CD4-positive, alpha-beta T cell treated with Interleukin-6 for 4 hours (primary cell): ENCODE measurements at places on chromosomes 2 and 18.

- DNase-seq, result no peak
Observed at GRCh38 chr18:69785466-69785865, 162.2 kb downstream of the CD226 start.

DNA sequence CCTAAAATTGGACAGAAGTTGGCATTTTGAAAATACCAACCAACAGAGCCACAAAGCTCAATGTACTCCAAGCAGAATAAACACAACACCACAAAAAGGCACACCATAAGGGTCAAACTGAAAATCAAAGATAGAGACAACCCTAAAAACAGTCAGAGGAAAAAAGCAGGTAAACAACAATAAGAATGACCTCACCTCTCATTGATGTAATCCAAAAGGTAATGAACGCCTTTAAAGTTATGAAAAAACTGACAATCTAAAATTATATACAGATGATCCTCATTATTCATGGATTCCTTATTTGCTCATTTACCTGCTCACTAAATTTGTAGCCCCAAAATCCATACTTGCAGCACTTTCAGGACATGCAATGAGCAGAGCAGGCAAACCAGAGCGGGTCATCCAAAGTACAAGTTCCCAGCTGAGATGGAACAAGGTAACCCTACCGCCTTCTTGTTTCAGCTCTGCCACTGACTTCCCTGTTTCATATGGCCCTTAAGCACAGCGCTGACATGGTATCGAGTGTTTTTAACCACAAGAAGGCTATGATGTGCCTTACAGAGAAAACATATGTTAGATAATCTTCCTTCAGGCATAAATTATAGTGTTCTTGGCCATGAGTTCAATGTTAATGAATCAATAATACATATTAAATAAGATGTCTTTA, 17.0 kb downstream of the RTN4 start:
- peak; percentile 24 for DNase-seq

DNA sequence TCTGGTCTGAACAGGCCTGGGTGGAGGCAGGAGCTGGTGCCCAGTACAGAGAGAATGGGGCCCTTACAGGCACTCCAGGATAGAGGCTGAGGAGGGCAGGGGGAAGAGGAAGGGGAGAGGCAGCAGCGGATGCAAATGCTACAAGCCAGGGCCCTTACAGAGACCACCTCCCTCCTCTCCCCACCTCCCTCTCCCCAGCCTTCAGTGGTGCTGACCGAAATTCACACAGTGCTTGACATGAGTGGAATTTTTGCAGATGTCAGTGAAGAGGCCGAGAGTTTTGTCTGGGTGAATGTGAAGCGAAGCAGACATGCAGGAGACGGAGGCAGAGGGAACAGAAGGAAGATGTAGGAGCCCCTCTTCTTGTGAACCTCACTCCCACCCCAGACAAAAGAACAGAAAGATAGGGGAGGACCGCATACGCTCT, 31.9 kb downstream of the CIB4 start:
- no peak for DNase-seq

GRCh38 chr2:203584784-203585183, 49.7 kb upstream of the RAPH1 start:
- DNase-seq, result no peak
